ENCODE measurements at places on chromosomes 7 and 10.

DNA sequence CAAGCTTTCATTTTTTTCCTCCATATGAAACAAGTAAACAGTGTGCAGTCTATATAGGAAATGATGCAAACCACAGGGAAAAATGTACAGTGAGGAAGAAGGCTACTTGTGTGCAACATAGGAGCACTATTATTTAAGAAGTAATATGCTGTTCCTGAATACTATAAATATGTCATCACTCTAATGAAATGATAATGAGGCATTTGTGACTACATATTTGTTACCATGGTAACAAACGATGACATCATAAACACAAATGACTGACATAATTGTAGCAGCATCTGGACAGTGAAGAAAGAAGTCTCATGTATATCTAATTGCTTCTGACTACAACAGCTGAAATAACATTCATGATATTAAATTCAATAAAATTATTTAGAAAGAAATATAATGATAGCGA lies 164.8 kb downstream of the C7orf25 start:
- DNase-seq = no peak

DNA sequence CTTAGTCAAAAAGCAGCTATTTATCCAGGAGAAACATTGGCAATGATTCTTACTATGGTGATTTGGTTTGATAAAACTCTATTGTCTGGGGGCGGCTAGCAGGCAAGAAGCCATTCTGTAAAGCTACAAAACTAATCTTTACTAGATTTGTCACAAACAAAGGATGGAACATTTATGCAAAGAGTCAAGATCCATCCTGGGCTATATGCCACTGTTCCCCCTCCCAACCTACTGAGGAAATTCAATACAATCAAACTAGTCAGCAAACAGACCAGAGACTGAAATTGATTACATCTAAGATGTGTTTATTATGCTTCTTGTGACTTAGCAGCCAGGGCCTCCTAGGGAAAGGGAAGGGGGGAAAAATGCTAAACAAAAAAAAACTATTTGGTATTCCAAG lies 397.6 kb downstream of the GPAM start:
- no peak for DNase-seq

- no peak for DNase-seq
These were observed 531.3 kb upstream of the LRRTM3 start for GRCh38 chr10:66394342-66395063.

DNA sequence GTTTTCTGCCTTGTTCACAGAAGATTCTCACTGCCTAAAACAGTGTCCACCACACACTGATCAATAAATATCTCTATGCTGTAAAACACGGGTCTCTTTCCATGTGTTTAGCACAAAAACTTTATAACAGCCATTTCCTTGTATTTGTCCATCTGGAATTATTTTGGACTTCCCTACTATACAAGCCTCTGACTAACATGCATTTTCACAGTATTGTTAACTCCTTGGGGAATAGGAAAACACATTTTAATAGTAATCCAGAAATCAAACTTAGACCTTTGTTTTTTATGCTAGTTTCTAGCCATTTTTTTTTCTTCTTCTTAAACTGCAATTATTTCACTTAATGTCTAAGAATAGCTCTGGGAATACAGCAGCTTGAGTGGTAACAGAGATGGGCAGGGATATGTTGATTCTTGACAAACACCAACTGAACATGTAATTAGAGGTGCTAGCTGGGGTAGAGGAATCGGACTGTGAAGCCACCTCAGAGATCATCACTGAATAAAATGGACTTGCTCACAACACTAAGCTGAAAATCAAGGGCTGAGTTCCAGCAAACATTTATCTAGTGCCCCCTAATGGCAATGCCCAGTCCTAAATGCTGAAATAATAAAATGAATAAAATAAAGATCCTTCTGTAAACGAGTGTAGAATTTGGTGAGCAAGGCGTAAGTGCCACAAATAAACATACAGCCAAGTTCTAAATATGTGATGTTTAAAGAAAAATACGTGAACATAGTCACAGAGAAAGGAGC lies 593.1 kb downstream of the SORCS1 start:
- DNase-seq = no peak

GRCh38 chr10:107813451-107814162 lies 649.1 kb upstream of the SORCS1 start:
- DNase-seq = no peak

GRCh38 chr10:46273506-46274477 lies 13.0 kb upstream of the ANTXRL start:
- DNase-seq = no peak

- no peak for DNase-seq
These were observed 30.2 kb downstream of the DOCK1 start for GRCh38 chr10:126935263-126935946.

GRCh38 chr10:129958629-129959543 lies 5.2 kb downstream of the EBF3 start:
- no peak for DNase-seq

DNA sequence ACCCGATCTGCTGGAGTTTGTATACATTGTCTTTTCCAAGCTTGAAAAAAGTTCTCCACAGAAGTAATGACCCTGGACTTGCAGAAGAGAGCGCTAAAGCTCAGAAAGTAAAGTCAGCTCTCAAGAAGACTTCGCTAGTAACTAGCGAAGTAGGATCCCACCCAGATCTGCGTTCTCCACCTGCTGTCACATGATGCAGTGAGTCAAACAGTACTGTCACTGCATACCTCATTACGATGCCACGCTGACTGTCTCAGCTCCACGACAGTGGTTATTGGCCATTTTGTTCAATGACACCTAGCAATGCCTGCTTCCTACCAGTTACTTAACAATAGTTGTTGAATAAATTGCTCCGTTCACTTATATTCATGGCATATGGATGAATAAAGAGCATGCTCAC lies 29.7 kb upstream of the SEC61G start:
- DNase-seq = peak; percentile 47

DNA sequence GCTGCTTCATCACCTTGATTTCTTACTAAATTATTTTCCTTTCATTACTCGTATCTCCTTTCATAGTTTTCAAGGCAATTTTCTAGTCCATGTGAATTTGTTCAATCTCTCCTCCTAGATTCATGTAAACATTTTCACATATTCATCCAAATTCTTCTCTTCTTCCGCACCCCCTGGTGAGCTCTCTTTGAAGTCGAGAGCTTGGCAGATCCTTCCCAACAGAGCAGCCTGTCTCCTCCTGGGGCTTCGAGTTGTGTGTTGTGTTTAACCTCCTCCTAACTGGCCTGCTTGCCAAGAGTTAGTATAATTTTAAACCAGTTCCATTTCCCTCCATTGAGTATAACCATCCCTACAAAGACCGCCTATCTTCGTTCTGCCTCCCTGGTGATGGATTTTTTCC lies 272.4 kb upstream of the CELF2 start:
- no peak for DNase-seq

GRCh38 chr7:100065452-100066186 lies 15.9 kb downstream of the ZNF3 start:
- peak; percentile 72 for DNase-seq

- no peak for DNase-seq
These were observed 37.0 kb upstream of the GLI3 start for GRCh38 chr7:42274053-42274452.

GRCh38 chr7:94980418-94981142 lies 73.2 kb downstream of the PPP1R9A start:
- DNase-seq = no peak

GRCh38 chr7:38425509-38425908 lies 152.1 kb upstream of the TARP start:
- DNase-seq = no peak

- no peak for DNase-seq
These were observed 13.6 kb downstream of the GNG11 start for GRCh38 chr7:93935102-93935501.

- DNase-seq = no peak
These were observed 27.6 kb downstream of the ERLIN1 start for GRCh38 chr10:100158044-100158805.

DNA sequence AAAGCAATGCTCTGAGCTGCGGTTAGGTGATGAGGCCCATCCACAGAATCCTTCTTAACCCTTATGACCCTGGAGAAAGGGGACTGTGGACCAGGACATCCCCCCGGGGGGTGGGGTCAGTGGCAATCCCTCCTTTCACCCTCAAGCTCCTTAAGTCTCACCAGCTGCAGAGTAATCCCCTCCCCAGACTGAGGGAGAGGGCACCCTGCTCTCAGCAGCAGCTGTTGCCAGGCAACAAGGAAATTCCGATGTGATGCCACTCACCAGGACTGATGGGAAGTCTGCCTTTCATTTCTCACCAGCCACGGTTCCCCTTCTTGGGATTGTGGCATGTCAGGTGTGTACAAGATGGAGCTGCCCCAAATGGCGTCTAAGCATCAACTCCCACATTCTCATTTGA lies 129.6 kb downstream of the DOCK1 start:
- no peak for DNase-seq

- no peak for DNase-seq
These were observed 42.8 kb downstream of the AUTS2 start for GRCh38 chr7:69640925-69641594.

DNA sequence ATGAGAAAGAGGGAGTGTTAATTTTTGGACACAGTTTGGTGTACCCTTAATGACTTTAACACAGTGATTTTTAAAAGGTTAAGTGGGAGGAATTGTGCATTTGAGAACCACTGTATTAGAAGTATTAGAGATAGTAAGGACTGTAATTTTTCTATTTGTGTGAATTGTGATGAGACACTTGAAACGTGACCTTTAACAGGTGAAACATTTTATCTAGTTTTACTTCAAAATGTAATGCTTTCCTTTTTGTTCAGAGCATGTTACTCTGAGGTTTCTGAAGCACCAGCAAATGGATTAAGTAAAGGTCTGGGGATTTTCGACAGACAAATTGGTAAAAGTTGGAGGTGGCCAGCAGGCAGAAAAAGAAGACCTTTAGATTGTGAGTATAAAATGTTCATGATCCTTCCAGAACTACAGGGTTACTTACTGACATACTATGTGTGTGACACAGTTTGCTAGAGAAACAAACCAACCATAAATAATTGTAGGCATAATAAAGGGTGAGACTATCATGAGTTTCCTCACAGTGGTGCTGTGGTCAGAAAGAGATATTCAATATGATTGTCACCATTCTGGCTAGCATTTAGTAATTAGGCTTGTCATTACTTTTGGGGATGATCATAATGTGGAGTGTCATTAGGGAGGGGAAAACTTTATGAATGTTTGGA lies 26.1 kb downstream of the LCOR start:
- DNase-seq = no peak

DNA sequence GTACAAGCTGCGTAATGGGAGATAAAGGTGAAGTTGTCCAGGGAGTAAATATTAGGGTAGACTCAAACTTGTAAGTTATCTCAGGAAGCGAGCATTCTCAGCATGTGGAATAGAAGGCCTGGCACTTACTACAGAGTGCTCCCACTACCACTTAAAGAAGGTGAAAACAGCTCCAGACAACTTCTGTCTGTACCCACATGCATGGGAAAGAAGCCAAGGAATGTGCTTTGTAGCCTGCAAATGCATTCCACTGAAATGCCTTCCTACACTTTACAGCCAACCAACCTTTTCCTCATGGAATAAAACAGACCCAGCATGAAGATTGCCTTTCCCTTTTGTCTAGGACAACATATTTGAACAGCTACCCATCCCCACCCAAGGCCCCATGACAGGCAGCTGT lies 45.4 kb upstream of the NPSR1 start:
- no peak for DNase-seq
